Motor neuron (in vitro differentiated cells): ENCODE measurements at places on chromosomes 1 and 21.

DNA sequence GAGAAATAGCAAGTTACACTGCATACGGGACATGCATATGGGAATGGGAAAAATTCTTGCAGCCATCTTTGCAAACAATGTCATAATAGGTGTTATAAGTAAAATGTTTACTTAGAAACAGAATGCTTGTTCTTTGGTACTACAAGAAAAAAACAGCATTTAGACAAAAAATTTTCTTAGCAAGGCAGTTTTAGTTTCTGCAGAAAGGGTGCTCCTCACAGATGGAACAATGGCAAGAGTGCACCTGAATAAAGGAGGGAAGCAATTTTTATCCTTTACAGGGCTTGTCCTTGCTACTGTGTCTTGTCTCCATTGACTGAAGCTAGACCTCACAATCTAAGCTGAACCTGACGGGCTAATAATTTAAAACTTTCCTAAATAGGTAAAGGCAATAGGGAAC is 79.2 kb upstream of the DESI2 start:
- ATAC-seq, result no peak

- ATAC-seq, result peak; percentile 99
Measured at GRCh38 chr1:98221923-98222322, 301.1 kb upstream of the DPYD start.

GRCh38 chr1:112990271-112990670 is 34.3 kb upstream of the SLC16A1 start:
- no peak for ATAC-seq

GRCh38 chr1:59738152-59738551 is 76.6 kb upstream of the HOOK1 start:
- ATAC-seq, result no peak

- no peak for ATAC-seq
Measured at GRCh38 chr1:46284597-46285564, 18.5 kb downstream of the LRRC41 start.

DNA sequence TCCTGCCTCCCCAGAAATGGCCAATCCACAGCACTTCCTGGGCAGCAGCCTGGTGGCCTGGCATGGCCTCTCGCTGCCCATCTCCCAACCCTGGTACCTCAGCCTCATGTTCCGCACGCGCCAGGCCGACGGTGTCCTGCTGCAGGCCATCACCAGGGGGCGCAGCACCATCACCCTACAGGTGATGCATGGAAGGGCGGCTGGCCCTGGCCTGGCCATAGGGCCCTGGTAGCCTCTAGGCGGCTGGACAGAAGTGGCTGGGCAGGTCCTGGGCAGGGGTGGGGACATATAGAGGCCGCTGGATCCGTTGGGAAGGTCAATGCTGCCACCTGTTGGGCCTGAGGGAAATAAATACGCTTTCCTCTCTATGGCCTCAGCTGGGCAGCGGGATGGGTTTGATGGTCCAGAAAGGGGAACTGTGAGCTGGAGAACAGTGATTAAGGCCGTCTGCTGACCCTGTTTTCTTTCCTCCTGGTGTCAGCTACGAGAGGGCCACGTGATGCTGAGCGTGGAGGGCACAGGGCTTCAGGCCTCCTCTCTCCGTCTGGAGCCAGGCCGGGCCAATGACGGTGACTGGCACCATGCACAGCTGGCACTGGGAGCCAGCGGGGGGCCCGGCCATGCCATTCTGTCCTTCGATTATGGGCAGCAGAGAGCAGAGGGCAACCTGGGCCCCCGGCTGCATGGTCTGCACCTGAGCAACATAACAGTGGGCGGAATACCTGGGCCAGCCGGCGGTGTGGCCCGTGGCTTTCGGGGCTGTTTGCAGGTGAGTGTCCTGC is 14.4 kb downstream of the CELSR2 start:
- peak; percentile 83 for ATAC-seq

GRCh38 chr1:162549001-162549400 is 12.5 kb upstream of the UAP1 start:
- no peak for ATAC-seq

- ATAC-seq, result no peak
Measured at GRCh38 chr21:43348801-43349261, 78.1 kb downstream of the SIK1 start.

DNA sequence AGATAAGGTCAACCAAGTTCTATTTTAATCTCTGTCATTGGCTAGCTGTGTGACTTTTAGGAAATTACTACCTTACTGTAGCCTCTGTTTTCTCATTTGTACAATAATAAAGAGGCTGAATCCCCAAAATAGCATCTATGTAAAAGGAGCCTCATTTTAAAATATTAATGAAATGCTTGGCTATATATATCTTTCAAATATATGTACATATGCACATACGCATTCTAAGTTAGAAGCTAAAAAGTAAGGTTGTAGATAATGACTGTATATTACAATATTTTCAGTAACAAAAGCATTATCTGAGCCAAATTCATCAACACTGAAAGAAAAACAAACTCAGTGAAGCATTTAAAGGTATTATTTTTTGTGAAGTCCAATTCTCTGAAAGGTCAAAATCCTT is 44.6 kb downstream of the TYW3 start:
- no peak for ATAC-seq

GRCh38 chr1:216926720-216927510 is 203.7 kb upstream of the ESRRG start:
- ATAC-seq, result peak; percentile 96

DNA sequence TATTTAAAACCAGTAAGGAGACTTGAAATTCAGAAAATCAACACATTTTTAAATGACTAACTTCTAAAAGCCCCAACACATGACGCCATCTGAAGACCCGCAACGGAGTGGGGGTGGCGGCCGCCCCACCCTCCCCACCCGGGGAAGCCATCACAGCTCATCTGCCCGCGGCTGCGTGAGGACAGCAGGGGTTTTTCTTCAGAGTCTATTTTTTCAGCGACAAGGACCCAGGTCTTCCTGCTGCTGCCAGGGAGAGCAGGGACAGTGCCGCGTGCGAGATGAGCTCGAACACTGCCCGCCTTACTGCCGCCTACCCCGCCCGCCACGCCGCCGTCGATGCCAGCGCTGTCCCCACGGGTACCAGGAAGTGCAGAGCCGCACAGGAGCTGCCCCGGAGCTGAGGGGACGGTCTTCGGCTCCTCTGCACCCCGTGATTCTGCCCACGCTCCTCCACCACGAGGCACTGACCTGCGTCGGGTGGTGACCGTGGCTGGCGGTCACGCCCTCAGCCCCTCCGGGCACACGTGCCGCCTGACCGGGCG is 79.0 kb downstream of the SKI start:
- no peak for ATAC-seq

- ATAC-seq, result no peak
Measured at GRCh38 chr1:101918277-101918676, 78.4 kb downstream of the OLFM3 start.

- no peak for ATAC-seq
Measured at GRCh38 chr1:9120312-9120958, 8.5 kb downstream of the GPR157 start.

DNA sequence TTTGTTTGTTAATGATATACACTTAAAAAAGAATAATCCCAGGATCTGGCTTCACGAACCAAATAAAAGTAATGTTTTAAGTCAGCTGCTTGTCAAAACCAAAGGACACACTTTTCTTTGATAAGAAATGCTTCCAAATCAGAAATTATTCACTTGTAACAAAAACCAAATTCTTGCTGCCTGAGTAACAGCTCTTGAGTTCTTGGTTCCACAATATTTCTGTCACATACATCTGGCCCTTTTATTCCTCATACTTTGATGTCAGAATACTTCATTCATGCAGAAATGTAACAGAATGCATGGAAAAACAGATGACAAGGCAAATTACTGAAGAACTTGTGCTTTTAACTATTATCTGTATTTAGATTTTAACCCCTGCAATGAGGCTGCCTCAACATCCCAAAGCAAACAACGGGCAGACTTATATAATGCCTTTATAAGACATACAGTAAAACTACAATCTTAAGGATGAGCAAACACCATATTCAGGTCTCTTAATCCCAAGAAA is 1.5 kb downstream of the VAMP4 start:
- no peak for ATAC-seq

GRCh38 chr1:67575861-67576260 is 109.1 kb upstream of the GADD45A start:
- no peak for ATAC-seq

- ATAC-seq, result peak; percentile 55
Measured at GRCh38 chr1:114219172-114219868, 65.7 kb upstream of the SYT6 start.
